Stimulated activated CD8-positive, alpha-beta memory T cell treated with anti-CD3 and anti-CD28 coated beads, Interleukin-7, amount 100 ng/mL, for 1 hour (primary cell): ENCODE measurements at places on chromosomes 16 and 17.

DNA sequence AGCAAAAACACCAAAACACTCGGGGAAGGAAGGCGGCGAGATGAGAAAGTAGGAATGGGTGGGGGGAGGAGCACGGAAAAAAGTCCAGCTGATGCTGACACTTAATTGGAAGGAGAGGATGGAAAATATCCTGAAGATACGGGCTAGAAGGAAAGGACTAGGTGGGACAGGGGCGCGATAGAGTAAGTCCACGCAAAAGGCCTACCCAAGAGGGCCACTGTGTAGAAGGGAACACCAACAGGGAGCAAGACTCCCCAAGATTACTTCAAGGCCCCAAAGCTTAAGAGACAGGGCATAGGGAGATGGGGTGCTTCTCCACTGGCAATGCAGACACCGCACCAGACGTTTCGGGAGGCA is 736 bp downstream of the APPBP2 start:
- DNase-seq, result no peak

- DNase-seq, result no peak
These were observed 154.8 kb downstream of the SALL1 start for GRCh38 chr16:50996166-50996829.

DNA sequence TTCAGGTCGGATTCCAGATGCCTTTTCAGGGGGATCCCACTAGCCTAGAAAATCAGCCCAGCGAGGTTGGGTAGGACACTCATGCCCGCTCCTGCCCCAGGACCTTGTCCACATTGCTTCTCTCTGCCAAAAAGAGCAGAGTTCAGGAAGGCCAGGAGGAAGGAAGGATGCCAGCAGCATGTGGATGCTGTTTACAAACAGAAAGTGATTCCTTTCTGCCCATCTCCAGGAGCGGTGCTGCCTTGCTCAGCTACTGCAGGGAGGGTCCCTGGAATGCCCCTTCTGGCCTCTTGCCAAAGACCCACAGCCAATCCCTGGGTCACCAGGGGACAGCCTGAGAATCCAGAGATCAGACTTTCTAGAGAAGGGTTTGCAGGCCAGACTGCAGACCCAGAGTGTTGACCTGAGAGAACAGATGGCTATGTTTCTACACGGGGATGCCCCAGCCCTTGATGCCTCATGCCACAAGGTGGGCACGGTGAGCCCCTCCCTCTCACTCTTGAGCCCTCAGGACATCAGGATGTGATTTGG is 32.3 kb upstream of the EMP2 start:
- no peak for DNase-seq

GRCh38 chr16:59087641-59088040 is 353.5 kb upstream of the GOT2 start:
- no peak for DNase-seq

DNA sequence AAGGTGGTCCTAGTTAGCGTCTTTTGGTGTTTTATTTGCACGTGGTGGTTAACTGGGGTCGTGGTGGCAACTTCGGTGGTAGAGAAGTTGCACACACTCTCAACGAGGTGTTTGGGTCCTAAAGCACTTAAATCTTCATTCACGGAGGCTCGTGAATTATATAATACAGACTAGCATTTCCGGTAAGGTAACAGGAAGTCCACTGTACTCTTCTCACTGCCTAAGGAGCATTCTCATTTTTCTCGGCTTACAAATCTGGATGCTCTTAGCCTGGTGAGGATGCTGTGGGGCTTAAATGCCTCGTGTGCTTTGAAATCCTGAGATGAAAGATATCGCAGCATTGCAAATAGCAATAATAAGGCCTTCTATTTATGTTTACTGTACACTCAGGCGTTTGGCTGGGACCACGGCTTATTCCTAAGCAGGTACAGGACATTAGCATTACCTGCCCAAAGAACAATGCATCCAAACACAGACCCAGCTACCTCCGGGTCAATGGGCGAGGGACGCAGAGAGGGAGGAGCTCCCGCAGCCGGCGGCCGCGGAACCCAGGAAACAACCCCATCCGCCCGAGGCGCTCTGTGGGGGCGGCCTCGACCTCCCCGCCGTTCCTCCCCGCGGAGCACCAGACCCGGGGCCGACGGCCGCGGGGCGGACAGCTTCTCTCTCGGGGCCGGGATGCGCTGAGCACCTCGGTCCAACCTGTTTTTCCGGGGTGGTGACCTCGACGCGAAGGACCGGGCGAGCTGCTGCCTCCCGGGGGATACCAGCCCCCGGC is 856 bp downstream of the DNAJA2 start:
- DNase-seq, result peak; percentile 6

GRCh38 chr16:68068926-68069325 is 16.2 kb upstream of the NFATC3 start:
- no peak for DNase-seq

DNA sequence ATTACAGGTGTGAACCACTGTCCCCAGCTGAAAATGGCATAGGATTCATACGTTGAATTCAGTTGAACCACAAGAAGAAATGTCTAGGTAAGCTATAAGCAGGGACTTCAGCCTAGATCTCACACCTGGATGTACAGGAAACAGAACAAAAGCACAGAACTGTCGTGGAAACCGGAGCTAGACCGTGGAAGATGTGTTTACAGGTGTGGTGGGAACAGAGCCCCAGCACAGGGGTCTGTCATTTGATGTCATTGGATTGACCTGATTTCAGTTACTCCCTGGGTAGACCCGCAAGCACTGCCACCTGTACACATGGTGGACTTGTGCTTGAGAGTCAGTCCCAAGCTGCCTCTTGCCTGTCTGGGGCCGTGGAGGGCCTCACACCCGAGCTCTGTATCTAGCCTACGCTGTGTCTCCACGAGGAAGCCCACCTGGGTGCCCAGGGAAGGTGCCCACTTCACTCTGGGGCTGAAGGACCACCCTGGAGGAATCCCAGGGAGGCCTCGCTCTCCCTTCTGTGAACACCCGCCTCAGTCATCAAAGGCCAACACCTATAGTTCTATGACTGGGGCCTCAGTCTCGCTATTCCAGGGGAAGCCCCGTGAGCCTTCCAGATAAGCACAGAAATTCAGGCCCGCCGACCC is 32.2 kb upstream of the MLKL start:
- DNase-seq, result no peak

DNA sequence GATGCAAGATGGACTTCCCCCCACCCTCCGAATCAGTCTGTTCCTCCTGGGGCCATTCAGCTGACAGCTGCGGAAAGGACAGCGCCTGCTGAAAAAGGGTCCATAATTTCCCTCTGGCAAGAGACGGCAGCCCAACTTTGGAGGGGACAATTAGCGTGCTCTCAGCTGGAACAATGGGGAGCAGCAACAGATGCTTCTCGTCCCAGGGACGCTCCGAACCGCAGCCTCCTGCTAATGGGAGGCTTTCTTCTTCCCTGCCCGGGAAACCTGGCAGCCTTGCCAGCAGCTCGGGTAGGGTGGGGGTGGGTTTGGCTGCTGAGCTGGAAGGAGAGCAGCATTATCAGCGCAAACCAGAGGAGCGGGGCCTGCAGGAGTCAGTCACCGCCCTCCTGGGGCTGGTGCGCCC is 500.0 kb upstream of the SALL1 start:
- DNase-seq, result no peak

- no peak for DNase-seq
These were observed 8.4 kb upstream of the PPP1R1B start for GRCh38 chr17:39618246-39618913.

- no peak for DNase-seq
These were observed 99.6 kb downstream of the CA4 start for GRCh38 chr17:60249290-60249826.

- no peak for DNase-seq
These were observed 14.8 kb upstream of the GPATCH8 start for GRCh38 chr17:44518032-44518431.

DNA sequence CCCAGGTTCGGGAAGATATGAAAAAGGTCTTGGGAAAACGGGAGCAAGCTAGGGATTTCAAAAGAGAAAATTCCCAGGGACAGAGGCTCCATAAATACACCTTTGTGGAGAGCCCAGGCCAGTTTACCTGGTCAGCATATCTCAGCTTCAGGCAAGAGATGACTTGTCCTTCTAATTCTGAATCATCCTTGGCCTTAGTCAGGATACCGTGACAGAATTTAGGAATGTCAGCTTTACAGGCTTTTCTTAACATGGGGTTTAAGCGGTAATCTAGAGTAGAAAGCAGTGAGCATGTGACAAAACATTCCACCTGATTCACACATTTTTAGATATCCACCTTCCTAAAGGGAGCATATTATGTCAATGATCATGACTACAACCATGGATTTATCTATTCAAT is 41.1 kb upstream of the CLEC18B start:
- no peak for DNase-seq

GRCh38 chr17:49217651-49218413 is 7.3 kb downstream of the ABI3 start:
- DNase-seq, result no peak

GRCh38 chr17:77455111-77455890 is 314.5 kb downstream of the SEC14L1 start:
- no peak for DNase-seq

DNA sequence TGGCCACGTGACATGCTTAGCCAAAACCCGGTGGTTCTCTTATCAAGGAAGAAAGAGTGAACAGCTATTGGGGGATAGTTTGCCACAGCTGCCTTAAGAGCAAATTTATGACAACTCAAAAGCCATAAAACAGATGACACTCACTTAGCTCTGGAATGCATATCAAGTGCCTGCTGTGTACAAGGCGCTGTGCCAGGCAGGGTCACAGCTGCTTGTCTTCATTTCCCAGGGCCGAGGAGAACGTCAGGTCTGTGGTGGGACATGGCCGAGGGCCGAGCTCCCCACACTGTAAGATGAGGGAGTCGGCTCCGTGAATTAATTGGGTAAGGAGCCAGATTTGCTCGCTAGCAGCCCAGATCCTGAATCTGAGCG is 14.0 kb downstream of the EEF2K start:
- DNase-seq, result no peak

- no peak for DNase-seq
These were observed 11.8 kb downstream of the LASP1 start for GRCh38 chr17:38881600-38882191.

- DNase-seq, result no peak
These were observed 3.0 kb downstream of the NUBP2 start for GRCh38 chr16:1785846-1786170.

DNA sequence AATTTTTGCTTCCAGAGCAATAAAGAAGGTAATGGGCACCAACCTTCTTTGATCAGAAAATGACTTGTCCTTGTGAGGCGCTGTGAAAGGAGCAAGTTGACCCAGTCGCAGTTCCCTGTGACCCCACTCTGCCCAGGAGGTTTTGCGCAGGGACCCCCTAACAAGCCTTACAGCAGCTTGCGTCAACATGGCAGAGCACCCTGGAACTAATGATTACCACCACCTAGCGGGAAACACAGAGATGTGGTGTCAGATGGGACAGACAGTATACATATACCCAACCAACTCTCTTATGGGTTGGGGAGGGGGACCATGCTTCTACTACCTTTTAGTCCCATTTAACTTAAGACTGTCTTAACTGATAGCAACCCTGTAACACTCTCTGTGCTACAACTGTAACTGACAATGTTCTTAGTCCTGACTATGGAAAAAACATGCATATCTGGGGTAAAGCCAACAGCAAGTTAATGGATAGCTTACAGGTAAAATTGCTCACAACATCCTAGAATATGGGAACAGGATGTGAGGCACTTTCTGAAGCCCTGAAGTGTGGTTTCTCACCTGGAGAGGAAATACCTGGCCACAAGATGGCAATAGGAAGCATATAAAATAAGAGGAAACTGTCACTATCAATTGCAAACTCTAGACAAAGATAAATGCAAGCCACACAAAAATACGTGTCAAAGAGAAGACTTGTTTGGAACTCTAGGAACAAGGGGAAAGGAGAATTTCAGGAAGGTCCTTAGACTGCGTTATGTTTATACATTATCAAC is 3.0 kb downstream of the KARS1 start:
- DNase-seq, result no peak

GRCh38 chr16:30457256-30457655 is 11.6 kb upstream of the SEPHS2 start:
- DNase-seq, result no peak

DNA sequence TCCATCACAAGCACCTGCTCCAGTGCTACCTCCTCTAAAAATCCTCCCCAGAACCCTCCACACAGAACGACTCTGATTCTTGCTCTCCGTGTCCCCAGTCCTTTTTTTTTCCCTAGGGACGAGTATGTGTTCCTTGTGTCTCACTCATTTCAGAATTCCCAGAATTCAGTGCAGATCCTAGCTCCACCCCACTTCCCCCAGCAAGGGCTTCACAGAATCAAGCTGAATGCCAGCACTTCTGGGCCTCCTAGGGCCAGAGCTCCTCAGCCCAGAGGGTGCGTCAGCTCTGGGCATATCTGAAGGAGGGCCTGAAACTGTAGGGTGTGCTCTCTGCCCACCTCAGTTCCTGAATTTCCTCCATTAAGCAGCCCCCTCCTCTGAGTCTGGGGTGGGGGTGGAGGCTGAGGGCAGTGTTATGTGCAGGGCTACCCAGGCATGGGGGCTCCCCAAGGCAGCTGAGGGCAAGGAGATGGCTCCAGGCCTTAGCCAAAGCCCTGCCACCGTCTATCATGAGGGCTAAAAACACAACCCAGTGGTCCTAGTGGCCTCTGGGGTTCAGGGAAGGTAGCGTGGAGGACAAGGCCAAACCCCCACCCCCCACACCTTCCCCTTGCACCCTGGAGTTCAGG is 6.5 kb downstream of the UNC119 start:
- DNase-seq, result no peak

GRCh38 chr17:68197091-68197996 is 50.5 kb upstream of the AMZ2 start:
- DNase-seq, result no peak

GRCh38 chr17:44351961-44352827 is 7.1 kb downstream of the GRN start:
- DNase-seq, result no peak

GRCh38 chr17:72412650-72413076 is 291.8 kb downstream of the SOX9 start:
- no peak for DNase-seq

DNA sequence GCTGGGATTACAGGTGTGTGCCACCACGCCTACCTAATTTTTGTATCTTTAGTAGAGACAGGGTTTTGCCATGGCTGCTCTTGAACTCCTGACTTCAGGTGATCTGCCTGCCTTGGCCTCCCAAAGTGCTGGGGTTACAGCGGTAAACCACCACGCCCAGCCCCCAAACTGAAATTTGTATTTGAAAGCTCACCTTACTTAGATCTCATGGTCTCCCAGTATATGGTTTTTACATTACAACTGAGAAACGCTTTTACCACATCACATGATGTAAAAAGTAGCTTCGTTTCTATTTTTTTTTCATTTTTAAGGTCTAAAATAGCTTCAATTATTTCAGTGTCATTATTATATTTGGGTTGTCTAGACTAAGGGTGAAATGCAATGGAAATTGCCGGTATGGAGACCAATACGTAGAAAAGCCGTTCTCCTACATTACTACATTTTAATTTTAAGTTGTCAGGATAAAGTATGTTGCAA is 93.3 kb downstream of the BCAS3 start:
- no peak for DNase-seq
